ENCODE measurements at places on chromosomes 6 and 20.

- no peak for DNase-seq
Observed at GRCh38 chr20:63295422-63295821, 2.4 kb downstream of the COL20A1 start.

DNA sequence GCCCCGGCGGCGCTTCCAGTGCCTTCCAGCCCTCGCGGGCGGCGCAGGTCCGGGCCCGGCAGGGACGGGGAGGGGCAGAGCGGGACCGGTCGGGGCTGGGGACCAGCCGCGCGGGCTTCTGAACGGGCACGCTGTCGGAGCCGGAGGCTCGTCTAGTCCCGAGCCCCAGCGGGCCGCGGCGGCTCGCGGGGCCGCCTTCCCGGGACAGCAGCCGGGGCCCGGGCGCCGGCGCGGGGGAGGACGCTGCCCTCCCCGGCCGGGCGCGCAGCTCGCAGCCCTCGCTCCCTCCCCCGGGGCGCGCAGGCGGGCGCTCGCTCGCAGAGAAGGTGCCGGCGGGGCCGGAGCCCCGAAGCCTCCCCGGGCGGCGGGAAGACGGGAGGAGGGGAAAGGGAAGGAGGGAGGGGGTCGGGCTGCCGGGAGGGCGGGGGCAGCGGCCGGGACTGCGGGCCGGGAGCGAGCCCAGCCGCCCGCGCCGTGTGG is 696 bp upstream of the SIRPA start:
- peak; percentile 77 for DNase-seq

- no peak for DNase-seq
Observed at GRCh38 chr20:10523443-10523842, 88.3 kb downstream of the SLX4IP start.

- DNase-seq = no peak
Observed at GRCh38 chr6:105835373-105835772, 250.8 kb upstream of the PRDM1 start.

DNA sequence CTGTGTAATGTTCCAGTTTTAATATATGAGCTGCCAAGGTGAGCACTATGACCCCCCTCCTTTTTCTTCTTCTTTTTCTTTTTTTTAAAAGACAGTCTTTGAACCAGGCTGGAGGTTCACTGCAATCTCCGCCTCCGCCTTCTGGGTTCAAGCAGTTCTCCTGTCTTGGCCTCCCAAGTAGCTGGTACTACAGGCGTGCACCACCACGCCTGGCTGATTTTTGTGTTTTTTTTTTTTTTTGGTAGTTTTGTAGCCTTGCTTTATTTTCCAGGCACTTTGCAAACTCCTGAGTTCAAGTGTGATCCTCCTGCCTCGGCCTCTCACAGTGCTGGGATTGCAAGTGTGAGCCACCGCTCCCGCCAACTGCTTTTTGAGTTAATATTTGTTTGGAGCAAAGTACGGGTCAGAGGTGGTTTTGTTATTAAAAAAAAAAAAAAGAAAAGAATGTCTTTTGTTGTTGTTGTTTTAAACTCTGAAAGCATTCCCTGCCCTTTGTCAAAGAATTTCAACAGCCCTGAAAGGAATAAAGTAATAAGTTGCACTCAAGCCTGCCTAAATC is 78.6 kb downstream of the JARID2 start:
- no peak for DNase-seq

GRCh38 chr6:6331393-6331792 is 10.9 kb upstream of the F13A1 start:
- no peak for DNase-seq

DNA sequence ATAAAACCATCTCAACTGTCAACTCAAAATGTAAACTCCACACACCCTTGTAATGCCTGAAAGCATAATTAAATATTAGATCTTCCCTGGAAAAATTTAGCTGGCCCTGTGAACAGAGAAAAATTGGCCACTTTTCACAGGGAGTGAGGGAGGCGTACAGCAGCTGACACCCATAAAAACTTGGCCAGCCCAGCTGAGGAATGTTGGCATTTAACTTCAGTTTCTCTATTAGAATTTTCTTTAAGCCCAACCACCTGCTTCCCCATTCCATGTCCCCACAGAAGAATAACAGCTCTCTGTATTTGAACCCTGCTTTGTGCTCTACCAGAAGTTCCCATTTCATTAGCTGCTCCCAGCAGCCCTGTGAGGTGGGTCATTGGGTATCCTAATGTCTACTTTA is 41.0 kb downstream of the PKHD1 start:
- no peak for DNase-seq

GRCh38 chr20:10864076-10864672 is 190.4 kb upstream of the JAG1 start:
- DNase-seq = no peak

- DNase-seq = no peak
Observed at GRCh38 chr6:85121158-85121557, 328.7 kb upstream of the NT5E start.

- DNase-seq = no peak
Observed at GRCh38 chr6:78192057-78192456, 539.2 kb downstream of the MEI4 start.
